Right ventricle myocardium superior (tissue), 1 donor: ENCODE measurements at places on chromosomes 2 and 18.

GRCh38 chr2:174729797-174730697 is 34.2 kb downstream of the CHRNA1 start:
- DNase-seq = no peak

GRCh38 chr18:23165271-23166068 is 30.2 kb downstream of the CABLES1 start:
- no peak for DNase-seq

DNA sequence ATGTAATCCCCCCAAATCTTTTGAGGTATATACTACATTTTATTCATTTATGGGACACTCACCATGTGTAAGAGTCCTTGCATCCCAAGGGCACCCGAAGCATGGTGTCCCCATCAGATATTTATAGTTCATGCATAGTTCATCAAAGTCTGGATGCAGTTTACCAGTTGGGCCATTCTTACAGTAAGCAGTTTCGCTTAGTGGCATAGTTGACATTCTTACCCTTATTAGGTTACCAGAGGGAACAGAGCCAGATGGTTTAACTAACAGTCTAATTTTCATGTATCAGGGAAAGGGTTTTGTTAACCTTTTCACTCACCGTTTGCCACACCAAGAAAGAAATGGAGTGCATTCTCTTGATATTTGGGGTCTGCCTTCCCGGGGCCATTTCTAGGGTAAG is 7.1 kb downstream of the ZNF407 start:
- DNase-seq = no peak

DNA sequence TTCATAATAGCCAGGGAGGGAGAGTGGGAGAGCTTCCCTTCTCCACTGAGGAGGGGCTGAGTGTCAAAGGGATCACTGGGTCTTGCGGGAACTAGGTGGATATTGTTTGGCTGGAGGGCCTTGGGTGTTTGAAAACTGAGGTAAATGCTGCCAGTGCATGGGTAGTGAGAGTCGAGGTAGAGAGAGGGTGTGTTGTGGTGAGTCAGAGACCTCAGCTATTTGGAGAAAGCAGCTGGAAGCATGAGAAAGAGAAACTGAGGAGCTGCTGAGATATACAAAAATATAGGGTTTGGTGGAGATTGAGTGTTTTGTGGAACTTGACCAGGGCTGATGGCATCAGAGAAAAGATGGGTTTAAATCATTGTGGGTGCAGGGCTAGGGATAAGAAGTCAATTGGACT is 127.0 kb upstream of the CCDC195 start:
- DNase-seq = no peak

DNA sequence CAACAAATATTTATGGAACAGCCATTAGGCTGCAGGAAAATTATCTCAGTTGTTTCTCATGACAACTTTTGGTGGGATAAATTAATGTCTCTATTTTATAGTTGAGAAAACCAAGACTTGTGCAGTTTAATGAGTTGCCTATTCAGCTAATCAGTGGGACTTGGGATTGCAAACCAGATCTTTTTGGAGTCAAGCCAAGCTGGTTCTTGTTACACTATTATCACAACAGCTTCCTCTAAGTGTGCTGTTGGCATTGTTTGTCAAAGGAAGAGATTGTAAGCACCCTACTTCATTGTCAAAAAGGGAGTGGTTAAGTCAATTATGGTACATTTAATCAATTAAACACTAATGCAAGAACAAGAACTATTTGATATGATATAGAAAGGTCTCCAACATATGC is 119.2 kb downstream of the PAX3 start:
- no peak for DNase-seq

- DNase-seq = no peak
Measured at GRCh38 chr2:28276076-28276618, 116.5 kb upstream of the FOSL2 start.

- no peak for DNase-seq
Measured at GRCh38 chr2:12097859-12098258, 351.4 kb downstream of the LPIN1 start.

DNA sequence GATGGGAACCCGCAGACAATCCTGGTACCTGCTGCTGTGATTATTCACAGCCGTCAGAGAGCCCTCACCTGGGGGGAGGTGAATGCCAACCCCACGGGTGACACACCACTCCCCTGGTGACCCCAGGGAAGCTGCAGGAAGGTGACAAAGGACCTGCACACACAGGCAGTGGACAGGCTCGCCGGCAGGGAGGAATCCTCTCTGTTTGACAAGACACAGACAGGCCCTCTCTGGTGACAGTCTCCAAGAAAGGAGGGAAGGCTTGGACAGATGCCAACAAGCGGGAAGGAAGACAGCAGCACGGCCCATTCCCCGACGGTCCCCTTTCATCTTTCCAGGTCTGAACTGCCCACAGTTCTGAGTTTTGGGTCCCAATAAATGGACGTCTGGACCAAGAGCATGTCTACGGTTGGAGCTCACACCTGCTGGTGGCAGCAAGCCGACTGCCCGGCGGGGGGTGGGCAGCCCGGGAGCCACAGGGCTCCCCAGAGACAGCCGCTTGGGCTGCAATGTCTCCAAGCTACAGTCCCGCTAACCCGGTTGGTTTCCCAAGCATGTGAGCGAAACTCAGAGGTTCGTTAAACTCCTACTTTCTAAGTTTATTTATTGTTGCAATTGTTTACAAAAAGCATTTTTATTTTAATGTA is 31.8 kb downstream of the HDAC4 start:
- no peak for DNase-seq

DNA sequence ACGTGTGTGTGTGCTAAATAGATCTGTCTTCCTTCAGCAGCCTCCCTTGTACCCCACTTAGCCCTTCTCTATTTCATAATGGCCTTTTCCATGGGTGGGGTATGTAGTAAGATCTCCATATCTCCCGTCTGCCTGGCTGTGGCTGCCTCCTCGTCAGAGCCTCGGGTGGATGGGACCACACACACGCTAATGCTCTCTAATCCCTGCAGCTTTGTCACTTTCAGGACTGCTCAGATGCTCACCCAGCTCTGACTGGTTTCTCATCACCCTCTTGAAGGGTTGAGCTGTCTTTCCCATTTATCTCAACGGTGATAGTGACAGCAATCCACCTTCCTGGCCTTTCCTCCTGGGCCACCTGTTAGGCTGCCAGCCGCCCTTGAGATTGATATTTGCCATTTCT is 95.3 kb downstream of the DCC start:
- no peak for DNase-seq

DNA sequence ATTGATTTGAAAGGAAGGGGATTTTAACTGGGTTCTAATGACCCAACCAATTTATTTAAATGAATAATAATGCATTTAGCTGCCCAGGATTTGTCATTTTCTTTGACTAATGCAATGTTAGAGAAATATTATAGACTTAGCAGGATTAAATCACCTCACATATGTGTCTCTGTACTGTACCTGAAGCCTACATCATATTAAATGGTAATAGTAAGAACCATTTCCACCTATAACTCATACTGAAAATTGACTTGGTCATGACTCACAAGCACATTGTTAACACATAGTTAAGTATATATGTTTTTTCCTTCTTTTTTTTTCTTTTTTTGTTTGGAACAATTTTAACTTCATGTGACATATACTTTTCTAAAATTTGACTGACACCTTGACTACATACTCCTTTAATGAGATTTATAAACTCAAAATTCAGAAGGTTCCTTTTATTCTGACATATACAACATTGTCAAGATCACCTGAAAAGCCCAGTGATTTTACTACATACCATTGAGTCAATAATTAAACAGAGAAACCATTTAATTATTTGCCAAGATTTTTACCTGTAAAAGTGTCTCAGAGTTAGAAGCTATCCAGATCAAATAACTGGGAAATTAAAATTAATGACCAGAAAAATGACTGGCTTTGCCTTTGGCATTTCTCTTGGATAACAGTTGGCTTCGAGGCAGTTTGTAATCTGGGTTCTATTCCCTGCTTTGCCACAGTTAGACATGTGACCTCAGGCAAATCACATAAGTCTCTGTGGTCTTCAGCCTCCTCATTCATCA is 58.8 kb upstream of the CDC42EP3 start:
- no peak for DNase-seq

DNA sequence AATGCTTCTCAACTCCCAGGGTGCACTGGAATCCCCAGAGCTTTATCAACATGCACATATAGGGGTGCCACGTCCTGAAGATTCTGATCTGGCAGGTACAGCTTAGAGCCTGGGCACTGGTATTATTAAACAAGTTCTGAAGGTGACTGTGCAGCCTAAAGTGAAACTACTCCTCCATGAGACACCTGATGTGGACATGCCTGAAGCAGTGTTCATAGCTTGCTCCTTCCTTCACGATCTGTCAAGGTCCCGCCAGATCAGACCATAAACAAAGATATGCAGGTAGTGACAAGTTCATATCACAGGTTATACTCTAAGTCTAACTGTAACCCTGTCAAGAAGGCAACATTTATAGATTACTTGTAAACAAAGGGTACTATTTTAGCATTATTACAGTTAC is 65.3 kb upstream of the DNER start:
- DNase-seq = no peak

GRCh38 chr2:241130316-241130715 is 19.0 kb downstream of the PASK start:
- DNase-seq = no peak

- DNase-seq = peak; percentile 50
Measured at GRCh38 chr2:25894135-25894830, 16.0 kb upstream of the ASXL2 start.

- DNase-seq = no peak
Measured at GRCh38 chr2:29963972-29964570, 42.7 kb upstream of the ALK start.

- DNase-seq = no peak
Measured at GRCh38 chr2:7517851-7518250, 600.6 kb downstream of the RNF144A start.

- DNase-seq = no peak
Measured at GRCh38 chr2:226429476-226429875, 370.1 kb downstream of the IRS1 start.

DNA sequence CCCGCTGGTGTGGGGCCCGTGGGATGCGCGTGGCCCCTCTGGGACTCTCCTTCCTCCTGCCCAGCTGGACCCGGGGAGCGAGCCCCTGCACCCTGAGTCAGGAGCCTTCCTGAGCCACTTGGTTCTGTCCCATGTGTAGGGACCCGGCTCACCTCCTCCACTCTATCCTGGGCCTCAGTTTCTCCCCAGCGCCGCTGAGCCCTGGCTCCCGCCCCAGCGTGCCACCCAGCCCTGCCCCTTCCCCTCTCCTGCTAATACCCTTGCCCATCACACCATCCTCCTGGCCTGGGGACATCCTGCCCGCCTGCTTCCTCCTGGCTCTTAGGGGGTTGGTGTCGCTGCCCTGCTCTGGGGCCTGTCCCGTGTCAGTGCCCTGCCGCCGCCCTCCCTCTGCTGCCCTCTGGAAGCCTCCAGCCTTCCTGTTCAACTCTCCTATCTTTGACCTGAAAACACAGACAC is 24.8 kb downstream of the GPC1 start:
- DNase-seq = peak; percentile 22

- DNase-seq = no peak
Measured at GRCh38 chr2:174609261-174609660, 11.7 kb upstream of the WIPF1 start.

DNA sequence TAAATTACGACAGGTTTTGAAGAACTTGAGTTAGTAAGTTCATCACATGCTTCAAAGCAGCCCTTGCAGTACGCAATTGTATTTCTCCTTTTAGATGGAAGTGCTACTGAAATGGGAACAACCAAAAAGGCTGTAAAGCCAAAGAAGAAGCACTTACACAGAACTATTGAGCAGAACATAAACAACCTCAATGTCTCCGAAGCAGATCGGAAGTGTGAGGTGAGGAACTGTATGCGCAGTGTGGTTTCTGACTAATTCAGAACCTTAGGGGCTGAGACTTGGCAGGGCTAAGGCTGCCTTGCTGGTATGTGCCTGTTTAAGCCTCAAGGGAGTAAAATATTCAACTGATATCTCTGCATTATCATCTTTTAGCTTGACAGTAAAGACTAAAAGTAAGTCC is 8.4 kb downstream of the NCAPH start:
- DNase-seq = no peak

- DNase-seq = no peak
Measured at GRCh38 chr2:3661149-3661660, 3.2 kb downstream of the ALLC start.

DNA sequence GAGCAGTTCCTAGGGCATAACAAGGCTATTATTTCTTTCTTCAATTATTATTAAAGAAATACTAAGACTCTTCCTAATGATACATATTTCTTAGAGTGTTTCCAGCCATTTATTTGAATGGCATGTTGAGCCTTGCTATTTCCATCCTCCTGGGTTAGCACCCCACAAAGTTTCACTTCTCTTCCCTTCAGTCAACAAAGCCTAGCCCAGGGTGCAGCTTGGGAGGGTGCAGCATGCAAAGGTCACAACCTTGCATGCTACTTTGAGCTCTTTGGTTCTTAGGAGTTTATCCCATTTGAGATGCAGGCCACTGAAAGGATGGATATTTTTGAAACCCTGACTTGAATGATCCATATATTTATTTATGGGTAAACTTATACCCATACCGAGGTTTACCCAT is 454.4 kb upstream of the MEIS1 start:
- DNase-seq = no peak

GRCh38 chr18:27447930-27448329 is 262.8 kb upstream of the CHST9 start:
- no peak for DNase-seq

- no peak for DNase-seq
Measured at GRCh38 chr2:28350196-28350595, 42.5 kb upstream of the FOSL2 start.

DNA sequence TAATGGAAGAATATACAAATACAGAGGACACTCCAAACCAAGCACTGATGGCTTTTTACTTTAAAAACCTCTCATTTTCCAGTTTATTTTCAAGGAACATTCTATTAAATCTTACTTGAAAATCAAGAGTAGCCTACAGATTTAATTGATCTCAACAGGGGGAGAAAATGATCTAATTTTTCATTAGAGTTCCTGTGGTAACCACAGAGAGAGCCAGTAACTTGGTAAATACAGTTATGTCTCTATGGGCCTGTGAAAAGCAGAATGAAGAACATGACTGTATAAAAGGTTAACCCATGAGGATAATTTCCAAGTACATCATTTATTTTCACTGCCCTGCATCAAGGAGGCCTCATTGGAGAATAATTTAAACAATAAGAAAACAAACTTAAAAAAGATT is 39.8 kb upstream of the ITPRID2 start:
- no peak for DNase-seq

GRCh38 chr2:88855620-88856408 is 164.3 kb downstream of the RPIA start:
- DNase-seq = no peak

GRCh38 chr2:74441690-74442482 is at the start of gene RTKN:
TSS of gene RTKN (minus strand) at chr2:74441937. CDS start at chr2:74441816, 121 bp downstream.
- peak; percentile 74 for DNase-seq

GRCh38 chr2:100718065-100718629 is 101.8 kb upstream of the NPAS2 start:
- no peak for DNase-seq

- no peak for DNase-seq
Measured at GRCh38 chr2:186748354-186748753, 54.5 kb downstream of the FAM171B start.

GRCh38 chr18:59861009-59861408 is 38.8 kb upstream of the PMAIP1 start:
- no peak for DNase-seq

- DNase-seq = no peak
Measured at GRCh38 chr2:209269024-209269423, 154.8 kb upstream of the MAP2 start.

GRCh38 chr2:239444626-239445577 is 44.1 kb upstream of the HDAC4 start:
- no peak for DNase-seq
